ENCODE measurements at places on chromosomes 6 and 20. TPM values are rescaled to one million over a fixed set of nuclear protein-coding genes. Genes with fewer than 3 reads are reported as not detected.

TTK gene
- total RNA-seq: 1.4 TPM

BPIFB1 gene
- not detected for total RNA-seq

GRM1 gene
- not detected for total RNA-seq

C6orf52 gene
- total RNA-seq: 1.4 TPM

ZSWIM3 gene
- 4.3 TPM for total RNA-seq

CTCFL gene
- not detected for total RNA-seq

All from renal cortical epithelial cell (primary cell).